ENCODE measurements at places on chromosomes 1 and 21. TPM values are rescaled to one million over a fixed set of nuclear protein-coding genes. Genes with fewer than 3 reads are reported as not detected.

- no peaks in the 10 kb centered on the region for H3K36me3 ChIP-seq
- H3K27ac ChIP-seq, result no peak overlapping the region
- no peaks in the 10 kb centered on the region for H3K4me1 ChIP-seq
- no peaks in the 10 kb centered on the region for H3K27me3 ChIP-seq
- DNase-seq, result peak; percentile 50
These were observed 369.7 kb downstream of the RRAGC start for GRCh38 chr1:38489844-38490270.

DNA sequence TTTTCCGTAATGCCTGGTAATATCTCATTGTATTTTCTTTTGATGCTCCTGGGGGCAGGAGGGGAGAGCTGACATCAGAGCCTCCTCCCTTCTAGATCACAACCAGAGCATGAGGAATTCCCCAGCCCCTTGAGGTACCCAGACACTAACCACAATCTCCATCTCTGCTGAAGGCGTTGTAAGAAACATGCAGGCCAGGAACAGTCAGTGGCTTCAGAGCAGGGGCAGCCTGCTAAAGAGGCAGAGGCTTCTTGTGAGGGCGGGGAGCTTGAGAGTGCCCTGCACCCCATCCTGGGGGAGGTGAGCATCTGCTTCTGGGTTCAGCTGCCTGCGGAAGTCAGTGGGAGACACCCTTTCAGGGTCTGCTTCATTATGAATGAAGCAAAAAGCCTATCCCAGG is 19.0 kb downstream of the MAPKAPK2 start:
- H3K27ac ChIP-seq, result no peak overlapping the region
- H3K36me3 ChIP-seq, result no peaks in the 10 kb centered on the region
- no peak overlapping the region for H3K4me3 ChIP-seq
- DNase-seq, result peak; percentile 67
- H3K27me3 ChIP-seq, result no peaks in the 10 kb centered on the region

DNA sequence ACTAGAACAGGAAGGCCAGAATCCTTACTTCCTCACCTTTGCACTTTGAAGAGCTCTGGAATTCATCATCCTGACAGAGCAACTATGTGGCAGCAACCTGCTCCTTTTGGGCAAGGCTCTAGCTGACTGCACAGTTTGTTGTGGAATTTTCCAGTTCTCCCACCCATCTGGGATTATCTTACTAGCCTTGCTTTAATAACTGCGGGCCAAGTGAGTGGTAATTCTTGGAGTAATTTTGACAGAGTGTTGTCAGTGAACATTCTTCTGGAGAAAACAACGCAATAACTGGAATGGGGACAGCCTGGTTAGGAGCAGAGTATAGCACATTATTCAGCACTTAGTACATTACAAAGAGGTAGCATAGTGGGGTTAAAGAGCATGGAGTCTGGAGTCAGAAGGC is 75.3 kb downstream of the NTMT2 start:
- DNase-seq, result no peak
- no peaks in the 10 kb centered on the region for H3K27me3 ChIP-seq
- no peak overlapping the region for H3K4me3 ChIP-seq
- no peaks in the 10 kb centered on the region for H3K4me1 ChIP-seq
- H3K36me3 ChIP-seq, result no peaks in the 10 kb centered on the region
- no peak overlapping the region for H3K27ac ChIP-seq

GRCh38 chr1:113912594-113913311 is 7.6 kb downstream of the DCLRE1B start:
- no peaks in the 10 kb centered on the region for H3K4me1 ChIP-seq
- peaks cover 12% of the 10 kb centered on the region for H3K36me3 ChIP-seq
- no peak for DNase-seq
- no peak overlapping the region for H3K27ac ChIP-seq

AGT gene
- total RNA-seq, result not detected

CHRM3 gene
- total RNA-seq, result not detected

GPX7 gene
- total RNA-seq, result 29.9 TPM

DNA sequence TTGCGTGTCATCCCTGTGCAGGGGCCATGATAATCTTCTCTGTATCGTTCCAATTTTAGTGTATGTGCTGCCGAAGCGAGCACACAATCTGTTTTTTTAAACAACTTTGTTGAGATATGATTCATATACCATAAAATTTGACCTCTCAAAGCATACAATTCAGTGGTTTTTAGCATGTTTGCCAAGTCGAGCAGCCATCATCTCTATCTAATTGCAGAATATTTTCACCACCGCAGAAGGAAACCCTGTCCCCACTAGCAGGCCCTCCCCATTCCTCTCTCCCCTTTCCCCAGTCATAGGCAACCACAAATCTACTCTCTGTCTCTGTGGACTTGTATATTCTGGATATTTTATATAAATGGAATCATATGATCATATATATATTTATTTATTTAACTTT is 78.7 kb upstream of the TINAGL1 start:
- H3K27me3 ChIP-seq, result peaks cover 5% of the 10 kb centered on the region
- no peaks in the 10 kb centered on the region for H3K36me3 ChIP-seq
- H3K4me3 ChIP-seq, result no peak overlapping the region

- no peaks in the 10 kb centered on the region for H3K4me1 ChIP-seq
- no peaks in the 10 kb centered on the region for H3K27me3 ChIP-seq
- H3K4me3 ChIP-seq, result no peak overlapping the region
- no peaks in the 10 kb centered on the region for H3K36me3 ChIP-seq
- no peak for DNase-seq
These were observed 7.3 kb upstream of the STUM start for GRCh38 chr1:226541231-226541630.

DNA sequence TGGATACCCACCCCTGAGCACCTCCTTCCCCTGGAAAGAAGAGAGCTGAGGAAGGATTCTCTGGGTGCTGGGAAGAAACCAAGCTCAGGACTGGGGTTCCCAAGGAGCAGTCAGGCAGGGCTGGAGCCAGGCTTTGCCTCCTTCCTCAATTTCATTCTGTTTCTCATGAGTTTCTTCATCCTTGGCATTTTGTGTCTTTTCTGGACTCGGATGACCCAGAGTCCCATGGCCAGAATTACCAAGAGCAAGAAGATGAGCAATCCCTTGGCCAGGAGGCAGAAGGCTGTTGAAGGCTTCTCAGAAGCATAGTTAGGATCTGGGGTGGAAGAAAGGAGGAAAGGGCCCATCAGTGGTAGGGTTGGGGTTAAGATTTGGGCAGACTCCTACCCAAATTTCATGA is 2.5 kb downstream of the SLAMF9 start:
- H3K4me1 ChIP-seq, result no peaks in the 10 kb centered on the region
- H3K4me3 ChIP-seq, result no peak overlapping the region
- H3K27ac ChIP-seq, result no peak overlapping the region
- no peak for DNase-seq

DNA sequence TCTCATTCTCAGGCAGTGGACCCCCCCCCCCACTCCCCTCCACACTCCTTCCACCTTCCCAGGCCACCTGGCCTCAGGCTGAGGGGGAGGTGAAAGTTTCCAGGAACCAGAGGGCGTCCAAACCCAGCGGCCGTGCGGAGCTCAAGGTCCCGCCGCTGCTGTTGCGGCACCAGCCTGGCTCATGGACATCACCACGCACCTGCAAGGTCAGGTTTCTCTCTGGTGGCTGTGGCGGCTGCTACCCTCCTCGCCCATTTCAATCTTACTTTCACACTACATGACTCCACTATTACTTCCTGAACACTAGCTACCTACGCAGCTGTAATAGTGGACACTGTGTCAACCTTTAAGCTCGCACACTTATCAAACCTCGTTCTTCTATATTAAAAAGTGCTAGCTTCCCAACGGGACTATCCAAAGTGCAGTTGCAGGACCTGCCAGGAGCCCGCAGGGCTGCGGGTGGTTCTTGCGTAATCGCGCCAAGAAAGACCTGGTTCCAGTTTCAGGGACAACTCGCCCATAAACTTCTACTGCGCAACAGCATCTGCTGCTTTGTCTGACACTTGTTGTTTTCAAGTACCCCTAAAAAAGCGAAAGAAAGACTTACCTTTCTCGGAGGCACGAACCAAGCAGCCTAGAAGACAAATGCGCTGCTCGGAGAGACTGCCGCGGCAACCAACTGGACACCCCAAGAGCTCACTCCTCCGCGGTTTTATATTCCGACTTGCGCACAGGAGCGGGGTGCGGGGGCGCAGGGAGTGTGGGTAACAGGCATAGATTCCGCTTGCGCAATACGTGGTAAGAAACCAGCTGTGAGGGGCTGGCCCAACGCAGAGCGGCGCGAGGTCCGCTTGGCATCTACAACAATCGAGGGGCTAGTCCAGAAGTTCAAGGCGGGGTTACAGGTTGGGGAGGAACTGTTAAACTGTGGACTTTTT is at the start of gene DIRAS3:
TSS of gene DIRAS3 (minus strand) at position 687 of the 938 bp plus-strand sequence. CDS start 3,330 bp downstream, outside the sequence.
- H3K27ac ChIP-seq, result no peak within 1 kb of the TSS
- H3K4me1 ChIP-seq, result no peaks in the 10 kb centered on the region
- no peak for DNase-seq

UMODL1 gene
- total RNA-seq, result 0.07 TPM

GJA9 gene
- not detected for total RNA-seq

GRCh38 chr1:113166473-113166872 is 93.5 kb downstream of the LRIG2 start:
- no peak for DNase-seq
- no peaks in the 10 kb centered on the region for H3K27me3 ChIP-seq
- H3K4me1 ChIP-seq, result no peaks in the 10 kb centered on the region

DNA sequence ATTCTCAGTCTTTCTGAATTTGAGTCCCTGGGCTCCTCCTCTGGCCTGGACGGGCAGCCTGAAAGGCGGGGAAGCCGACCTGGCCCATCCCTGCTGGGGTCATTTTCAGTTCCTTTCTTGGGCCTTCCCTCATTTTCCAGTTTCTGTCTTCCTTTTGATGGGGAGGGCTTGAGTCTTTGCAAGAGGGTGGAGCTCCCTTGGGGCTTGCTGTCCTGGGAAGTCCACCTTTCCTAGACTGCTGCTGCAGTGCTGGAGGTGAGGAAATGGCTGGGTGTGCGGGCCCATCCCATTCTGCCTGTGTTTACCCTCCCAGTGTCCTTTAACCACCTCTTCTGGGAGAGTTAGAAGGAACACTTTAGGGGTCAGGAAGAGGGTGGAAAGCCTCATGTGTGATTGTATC is 40.4 kb upstream of the SYNC start:
- H3K4me3 ChIP-seq, result no peak overlapping the region
- H3K4me1 ChIP-seq, result peaks cover 5% of the 10 kb centered on the region
- no peak overlapping the region for H3K27ac ChIP-seq
- H3K36me3 ChIP-seq, result no peaks in the 10 kb centered on the region
- DNase-seq, result no peak

DNA sequence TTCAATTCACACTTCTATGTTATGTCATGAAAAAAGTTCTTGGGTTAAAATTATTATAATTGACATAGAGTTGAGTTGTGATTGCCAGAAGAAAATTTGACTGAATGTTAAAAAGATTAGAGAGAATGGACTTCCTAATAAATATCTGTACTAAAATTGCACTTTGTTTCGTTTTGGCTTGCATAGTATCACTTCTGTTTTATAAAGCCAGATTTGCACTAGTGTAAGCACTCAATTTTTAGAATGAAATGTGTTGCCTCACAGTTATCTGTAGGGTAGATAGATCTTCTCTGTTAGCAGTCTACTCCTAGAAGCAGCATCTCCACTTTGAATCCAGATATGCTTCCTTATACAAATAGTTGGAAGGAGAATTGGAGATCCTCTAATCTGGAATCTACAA is 95.2 kb upstream of the MPC2 start:
- no peak overlapping the region for H3K4me3 ChIP-seq
- H3K4me1 ChIP-seq, result no peaks in the 10 kb centered on the region
- H3K27ac ChIP-seq, result no peak overlapping the region

LAMC1 gene
- total RNA-seq, result 0.33 TPM
